ENCODE measurements at places on chromosomes 5 and 9.

GRCh38 chr5:24141046-24141445, 503.7 kb downstream of the CDH10 start:
- DNase-seq, result no peak

- DNase-seq, result no peak
These were observed 419.0 kb downstream of the PLK2 start for GRCh38 chr5:58040846-58041245.

- DNase-seq, result peak; percentile 61
These were observed 154.9 kb downstream of the ARRDC3 start for GRCh38 chr5:91228188-91228587.

DNA sequence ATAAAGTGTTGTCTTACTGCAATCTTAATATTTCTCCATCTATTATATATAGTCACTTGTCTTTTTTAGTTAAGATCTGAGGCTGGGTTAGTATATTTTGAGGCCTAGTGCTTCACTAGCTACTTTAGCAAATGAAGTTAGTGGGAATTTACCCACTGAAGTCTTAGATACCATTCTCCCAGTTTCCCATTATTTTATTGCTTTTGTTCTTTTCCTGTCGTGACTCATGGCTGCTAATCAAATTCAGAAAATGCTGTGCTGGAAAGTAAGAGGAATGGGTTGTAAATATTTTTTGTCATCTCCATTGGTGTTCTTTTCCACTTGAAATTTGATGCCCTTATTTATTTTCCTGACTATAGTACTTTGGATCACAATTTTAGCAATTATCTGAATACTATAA, 14.2 kb downstream of the TCERG1 start:
- no peak for DNase-seq

DNA sequence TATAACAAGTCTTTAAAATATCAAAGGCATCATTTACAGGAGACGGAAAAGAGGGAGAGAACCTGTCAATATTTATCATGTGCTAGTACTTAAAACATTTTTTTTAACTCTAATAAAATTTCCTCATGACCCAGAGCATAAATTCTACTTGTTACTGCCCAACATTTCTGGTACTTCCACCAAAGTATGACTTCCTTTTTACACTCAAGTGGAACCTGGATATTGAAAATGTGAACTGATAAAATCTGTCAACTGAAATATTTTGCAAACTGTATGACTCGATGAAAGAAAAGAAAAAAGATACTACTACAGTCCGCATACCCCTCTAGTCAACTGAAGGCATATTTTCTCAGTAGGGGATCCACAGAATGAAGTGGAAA, 37.1 kb downstream of the FAM13B start:
- DNase-seq, result peak; percentile 17
